GM03348 (cell line): ENCODE measurements at places on chromosomes 5 and 9.
A peak's percentile ranks its signal among the peaks of the same experiment; 100 is the strongest.

GRCh38 chr5:82820961-82821845 lies 256.0 kb downstream of the TMEM167A start:
- DNase-seq: no peak

- no peak for DNase-seq
Observed at GRCh38 chr5:76735762-76736545, 20.0 kb downstream of the F2R start.

DNA sequence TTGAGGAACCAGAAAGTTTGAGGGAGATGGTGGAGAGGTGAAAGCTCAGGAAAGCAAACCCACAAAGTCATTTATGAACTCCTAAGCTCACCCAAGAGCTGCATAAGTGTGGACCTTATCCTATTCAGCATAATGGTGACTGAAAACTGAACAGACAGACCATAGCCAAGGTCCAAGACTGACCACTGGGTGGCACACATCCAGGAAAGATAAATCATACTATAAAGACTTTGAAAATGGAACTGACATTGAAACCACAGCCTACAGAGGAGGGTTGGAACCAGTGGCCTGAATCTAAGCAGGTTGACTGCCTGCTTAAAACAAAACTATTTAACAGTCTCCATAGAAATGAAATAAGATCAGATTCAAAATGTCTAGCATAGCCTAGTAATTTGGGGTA lies 121.0 kb upstream of the RGS7BP start:
- no peak for DNase-seq

DNA sequence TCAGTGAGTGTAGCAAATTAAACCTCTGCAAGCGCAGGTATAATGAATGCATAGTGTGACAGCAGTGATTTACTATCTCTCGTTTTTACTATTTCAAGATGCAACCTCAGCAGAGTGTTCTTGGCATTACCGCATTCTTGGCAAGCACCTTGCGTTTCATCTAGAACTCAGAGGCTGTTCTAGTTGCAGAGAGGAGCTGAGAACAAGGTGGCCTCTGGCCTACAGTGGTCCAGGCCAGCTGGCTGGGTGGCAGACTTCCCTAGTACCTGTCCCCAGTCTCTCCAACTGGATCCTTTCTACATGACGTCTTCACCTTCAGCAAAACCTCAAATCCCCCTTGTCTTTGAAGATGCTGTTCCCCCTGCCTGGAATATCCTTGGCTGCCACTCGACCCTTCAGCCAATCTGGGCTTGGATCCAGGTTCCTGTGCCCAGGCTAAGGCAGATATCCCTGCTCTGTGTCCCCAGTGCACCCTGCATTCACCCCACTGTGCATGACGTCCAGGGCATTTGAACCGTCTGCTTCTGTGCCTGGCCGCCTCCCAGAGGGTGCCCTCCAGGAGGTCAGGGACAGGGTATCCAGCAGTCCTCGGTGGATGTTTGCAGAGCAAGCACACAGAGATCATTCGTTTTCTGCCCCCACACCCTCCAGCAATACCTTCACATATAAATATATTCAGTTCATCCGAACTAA lies 120.4 kb upstream of the CPEB4 start:
- no peak for DNase-seq

DNA sequence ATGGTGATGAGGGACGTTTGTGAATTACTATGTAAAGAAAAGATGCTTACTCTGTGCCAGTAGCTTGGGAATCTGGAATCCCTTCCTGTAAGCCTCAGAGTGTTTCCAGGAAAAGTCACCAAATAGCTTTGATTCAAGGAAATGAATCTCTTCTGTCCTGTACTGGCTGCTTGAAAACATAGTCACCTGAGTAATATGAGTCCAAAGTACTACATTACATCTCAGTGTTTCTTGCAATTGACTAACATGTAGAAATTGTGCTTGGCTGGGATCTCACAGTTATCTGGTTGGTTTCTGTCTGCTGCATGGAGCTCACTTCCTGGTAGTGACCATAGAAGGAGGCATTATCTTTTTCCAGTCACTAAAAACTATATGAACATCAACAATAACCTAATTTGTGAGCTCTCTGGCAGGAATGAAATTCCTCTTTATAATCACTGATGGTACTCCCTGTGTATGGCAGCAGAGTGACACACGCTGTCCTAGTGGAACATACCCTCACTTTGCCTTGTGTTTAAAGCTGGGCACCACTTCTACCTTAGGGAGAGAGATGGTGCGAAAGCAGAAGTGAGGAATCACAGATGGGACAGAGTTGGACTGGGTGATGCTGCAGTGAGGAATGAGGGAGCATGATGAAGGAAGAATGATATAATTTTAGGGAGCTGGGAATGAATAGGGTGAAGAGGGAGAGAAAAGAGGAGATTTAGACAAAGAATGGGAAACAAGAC lies 568.5 kb downstream of the RAB3C start:
- DNase-seq: no peak

DNA sequence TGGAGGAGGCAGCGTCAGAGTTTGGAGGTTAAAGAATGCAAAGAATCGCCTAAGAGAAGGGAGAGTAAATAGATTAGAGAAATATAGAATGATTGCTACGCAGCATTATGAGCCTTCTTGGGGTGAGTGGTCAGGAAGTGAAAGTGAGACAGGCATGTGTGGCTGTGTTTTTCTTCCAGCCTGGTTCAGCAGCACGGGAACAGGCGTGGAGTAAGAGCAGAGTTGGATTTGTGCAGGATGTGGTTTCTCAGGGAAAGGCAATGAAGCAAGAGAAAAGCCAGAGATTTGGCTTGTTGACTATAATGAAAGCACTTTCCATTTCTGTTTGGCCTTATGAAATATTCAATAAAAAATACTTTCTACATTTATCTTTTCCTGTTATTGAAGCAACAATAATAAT lies 34.3 kb upstream of the FRMD3 start:
- peak; percentile 16 for DNase-seq

- no peak for DNase-seq
Observed at GRCh38 chr5:111772456-111773122, 15.6 kb upstream of the NREP start.

DNA sequence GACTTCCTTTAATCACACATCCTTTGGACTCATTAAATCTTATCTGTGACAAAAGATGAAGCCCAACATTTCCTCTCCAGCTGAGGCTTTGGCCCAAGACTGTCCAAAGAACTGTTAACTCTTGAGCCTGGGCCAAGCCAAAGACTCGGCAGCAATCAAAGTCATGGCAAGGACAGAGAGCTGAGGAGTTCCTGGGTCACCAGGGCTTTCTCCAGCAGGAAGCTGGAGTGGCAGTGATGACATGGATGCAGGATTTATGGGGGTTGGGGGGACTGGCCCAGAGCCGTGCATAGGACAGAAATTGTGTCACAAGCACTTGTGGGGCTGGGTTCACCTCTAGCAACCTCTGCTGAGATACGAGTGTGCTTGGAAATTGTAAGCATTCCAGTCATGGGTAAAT lies 440.3 kb downstream of the PLK2 start:
- no peak for DNase-seq

DNA sequence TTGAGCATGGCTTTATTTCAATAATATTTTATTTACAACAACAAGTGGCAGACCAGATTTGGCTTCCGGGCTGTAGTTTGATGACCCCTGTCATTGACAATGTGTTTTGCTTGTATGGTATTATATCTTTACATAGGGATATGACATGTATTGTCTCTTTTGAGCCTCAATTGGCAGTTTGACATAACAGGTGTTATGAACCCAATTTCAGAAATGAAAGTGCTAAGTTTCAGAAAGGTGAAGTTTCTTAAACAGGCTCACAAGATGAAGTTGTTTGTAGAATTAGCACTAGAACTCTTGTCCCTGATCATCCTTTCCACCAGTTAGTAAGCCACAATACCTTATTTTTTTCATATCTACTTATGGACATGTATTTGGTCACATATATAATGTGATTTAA lies 303.0 kb upstream of the GRIA1 start:
- no peak for DNase-seq

DNA sequence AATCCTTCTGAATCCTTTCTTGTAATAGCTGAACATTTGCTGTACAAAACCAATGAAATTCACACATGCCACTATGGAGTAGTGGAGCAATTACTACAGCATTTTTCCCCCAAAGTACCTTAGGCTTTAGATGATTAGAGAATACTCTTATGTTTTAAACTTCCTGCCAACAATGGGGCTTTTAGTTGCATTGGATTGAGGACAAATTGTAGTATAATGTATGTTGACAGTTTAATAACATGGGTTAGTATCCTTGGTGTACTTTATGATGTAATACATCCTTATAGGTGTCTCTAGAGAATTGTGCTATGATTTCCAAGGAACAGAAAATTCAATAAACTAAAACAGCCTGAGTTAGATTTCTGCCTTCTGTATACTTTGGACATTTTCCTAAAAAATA lies 422.7 kb upstream of the GRAMD2B start:
- no peak for DNase-seq

DNA sequence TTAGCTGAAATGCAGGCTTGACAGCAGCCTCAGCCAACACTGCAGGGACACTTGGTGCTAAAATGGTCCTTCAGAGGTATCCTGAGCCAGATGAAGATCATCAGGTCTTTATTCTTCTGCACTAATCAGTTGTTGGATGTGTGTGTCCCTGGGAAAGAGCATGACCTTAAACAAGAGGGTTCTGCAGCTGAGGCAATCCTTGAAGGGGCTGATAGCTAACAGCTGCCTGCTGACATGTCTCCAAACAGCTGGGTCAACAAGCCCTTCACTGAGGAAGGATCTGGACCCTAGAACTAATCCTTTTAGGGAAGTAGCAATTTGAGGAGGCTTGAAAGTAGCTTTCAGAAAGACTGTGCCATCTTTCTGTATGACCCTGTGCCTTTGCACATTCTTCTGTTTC lies 376.3 kb upstream of the ACTBL2 start:
- no peak for DNase-seq

GRCh38 chr5:1762121-1762882 lies 37.3 kb downstream of the MRPL36 start:
- DNase-seq: no peak

DNA sequence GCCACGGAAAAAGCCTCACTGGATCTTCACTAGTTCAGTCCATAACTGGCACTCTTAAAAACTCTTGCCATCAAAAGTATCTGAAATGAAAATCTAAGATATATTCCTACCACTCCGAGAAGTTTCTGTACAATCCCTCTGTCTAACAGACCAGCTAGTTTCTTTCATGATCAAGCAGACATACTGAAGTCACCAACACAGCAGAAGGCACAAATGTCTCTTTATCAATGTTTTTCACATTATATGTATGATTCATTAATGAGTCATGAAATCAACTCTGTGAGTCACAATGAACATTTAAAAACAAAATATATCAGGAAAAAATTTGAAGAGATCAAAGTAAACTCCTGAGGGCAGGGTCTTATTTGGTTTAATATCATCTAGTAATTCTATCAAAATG lies 50.8 kb downstream of the F2R start:
- no peak for DNase-seq

- no peak for DNase-seq
Observed at GRCh38 chr5:15796557-15796956, 296.6 kb downstream of the FBXL7 start.

GRCh38 chr9:86768709-86769108 lies 178.6 kb downstream of the GAS1 start:
- DNase-seq: no peak

DNA sequence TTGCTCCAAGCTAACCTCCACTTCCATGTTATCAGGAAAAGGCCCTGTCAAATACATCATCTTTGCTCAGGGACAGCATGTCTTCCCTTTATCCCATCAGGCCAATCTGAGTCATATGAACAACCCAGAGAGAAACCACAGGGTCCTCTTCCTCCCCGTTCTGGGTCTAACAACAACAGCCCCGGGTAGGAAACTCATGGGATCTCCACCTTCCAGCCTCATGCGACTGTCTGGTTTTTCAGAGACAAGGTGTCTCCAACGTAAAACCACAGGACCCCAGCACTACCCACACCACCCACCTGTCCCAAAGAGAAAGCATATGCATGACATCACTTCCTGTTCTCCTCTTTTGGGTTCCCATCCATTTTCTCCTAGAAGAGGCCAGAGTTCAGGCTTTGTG lies 217.9 kb downstream of the ENC1 start:
- no peak for DNase-seq

- DNase-seq: peak; percentile 41
Observed at GRCh38 chr9:79662537-79662956, 90.8 kb downstream of the TLE4 start.

GRCh38 chr5:179121667-179122111 lies 61.5 kb downstream of the ZNF354C start:
- no peak for DNase-seq

DNA sequence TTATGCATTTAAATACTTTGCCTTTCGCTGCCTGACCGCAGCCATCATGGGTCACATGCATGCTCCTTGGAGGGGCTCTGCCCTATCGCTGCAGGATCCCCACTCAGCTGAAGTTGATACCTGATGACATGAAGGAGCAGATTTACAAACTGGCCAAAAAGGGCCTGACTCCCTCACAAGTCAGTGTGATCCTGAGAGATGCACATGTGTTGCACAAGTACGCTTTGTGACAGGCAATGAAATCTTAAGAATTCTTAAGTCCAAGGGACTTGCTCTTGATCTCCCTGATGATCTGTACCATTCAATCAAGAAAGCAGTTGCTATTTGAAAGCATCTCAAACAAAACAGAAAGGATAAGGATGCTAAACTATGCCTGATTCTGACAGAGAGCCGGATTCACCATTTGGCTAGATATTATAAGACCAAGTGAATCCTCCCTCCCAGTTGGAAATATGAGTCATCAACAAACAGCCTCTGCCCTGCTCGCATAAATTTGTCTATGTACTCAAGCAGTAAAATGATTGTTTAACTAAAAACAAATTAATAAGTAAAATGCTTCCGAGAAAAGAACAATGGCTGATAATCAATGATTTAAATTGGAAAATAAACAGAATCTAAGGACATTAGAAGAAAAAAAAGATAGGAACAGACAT lies 41.6 kb upstream of the PPP2CA start:
- DNase-seq: peak; percentile 51

DNA sequence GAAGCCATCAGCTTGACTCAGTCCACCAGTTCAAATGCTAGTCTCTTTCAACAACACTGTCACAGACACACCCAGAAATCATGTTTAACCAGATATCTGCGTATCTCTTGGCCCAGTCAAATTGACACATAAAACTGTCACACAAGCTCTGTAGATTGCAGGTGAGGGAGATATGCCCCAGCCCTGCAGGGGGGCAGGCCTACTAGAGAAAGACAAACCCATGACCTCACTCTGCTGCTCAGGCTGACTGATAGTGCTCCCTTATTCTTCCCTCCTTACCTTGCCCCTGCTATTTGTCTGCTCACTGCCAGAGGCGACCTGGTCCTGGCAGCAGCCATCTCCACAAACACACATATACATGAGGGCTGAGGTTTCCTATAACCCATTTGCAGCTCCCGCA lies 351.3 kb downstream of the DRD1 start:
- no peak for DNase-seq

GRCh38 chr5:169085212-169085611 lies 215.7 kb downstream of the SLIT3 start:
- no peak for DNase-seq

DNA sequence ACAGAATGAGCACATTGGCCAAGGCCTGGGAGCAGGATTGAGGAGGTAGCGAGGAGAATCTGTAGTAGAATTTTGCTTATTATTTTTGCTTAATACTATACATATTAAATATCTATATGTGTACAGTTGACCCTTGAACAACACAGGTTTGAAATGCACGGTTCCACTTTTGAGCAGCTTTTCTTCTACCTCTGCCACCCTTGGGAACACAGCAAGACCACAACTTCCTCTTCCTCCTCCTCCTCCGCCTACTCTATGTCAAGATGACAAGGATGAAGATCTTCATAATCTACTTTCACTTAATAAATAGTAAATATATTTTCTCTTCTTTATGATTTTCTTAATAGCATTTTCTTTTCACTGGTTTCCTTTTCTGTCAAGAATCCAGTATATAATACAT lies 541.4 kb downstream of the KCTD16 start:
- DNase-seq: no peak

- no peak for DNase-seq
Observed at GRCh38 chr9:107358986-107359385, 75.9 kb downstream of the RAD23B start.
